H1 (cell line): ENCODE measurements at places on chromosomes 7 and 10. TPM values are rescaled to one million over a fixed set of nuclear protein-coding genes. Genes with fewer than 3 reads are reported as not detected.

The DMTF1 gene
- polyA plus RNA-seq: 70.7 and 115 TPM in 2 replicates

The SFTPA1 gene
- polyA plus RNA-seq: not detected in 2 replicates

The PAX4 gene
- polyA plus RNA-seq: 0.11 and 0.20 TPM in 2 replicates

The NEURL1 gene
- polyA plus RNA-seq: 0.52 and 0.54 TPM in 2 replicates

The EVX1 gene
- polyA plus RNA-seq: 0.02 TPM in 1 of 2 replicates, not detected in the other

GRCh38 chr7:111672901-111673300 is 110.6 kb upstream of the IMMP2L start:
- no peak overlapping the region for H3K4me3 ChIP-seq
- no peaks in the 10 kb centered on the region for H3K36me3 ChIP-seq
- DNase-seq: no peak
- H3K4me1 ChIP-seq: no peaks in the 10 kb centered on the region
- H3K27me3 ChIP-seq: no peaks in the 10 kb centered on the region

GRCh38 chr10:13352519-13352918 is 4.4 kb upstream of the SEPHS1 start:
- H3K4me1 ChIP-seq: peaks cover 33% of the 10 kb centered on the region
- no peaks in the 10 kb centered on the region for H3K36me3 ChIP-seq
- peak; percentile 34 for DNase-seq

GRCh38 chr10:58175990-58176900 is 91.4 kb downstream of the IPMK start:
- H3K27ac ChIP-seq: no peak overlapping the region
- no peaks in the 10 kb centered on the region for H3K27me3 ChIP-seq
- no peaks in the 10 kb centered on the region for H3K4me1 ChIP-seq
- DNase-seq: no peak
- H3K36me3 ChIP-seq: no peaks in the 10 kb centered on the region
- no peak overlapping the region for H3K4me3 ChIP-seq

DNA sequence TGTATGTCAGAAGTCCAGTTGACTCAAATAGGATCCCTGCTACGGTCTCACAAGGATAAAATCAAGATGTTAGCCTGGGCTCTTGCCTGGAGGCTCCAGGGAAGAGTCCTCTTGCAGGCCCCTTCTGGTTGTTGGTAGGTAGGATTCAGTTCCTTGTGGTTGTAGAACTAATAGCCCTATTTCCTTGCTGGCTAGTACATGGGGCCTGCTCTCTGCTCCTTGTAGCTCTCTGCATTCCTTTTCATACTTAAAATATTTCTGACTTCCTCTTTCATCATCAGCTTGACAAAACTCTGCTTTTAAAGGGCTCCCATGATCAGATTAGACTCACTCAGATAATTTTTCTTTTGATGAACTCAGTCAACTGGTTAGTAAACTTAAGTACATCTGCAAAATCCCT is 756.7 kb downstream of the GATA3 start:
- no peaks in the 10 kb centered on the region for H3K36me3 ChIP-seq
- no peaks in the 10 kb centered on the region for H3K27me3 ChIP-seq
- no peaks in the 10 kb centered on the region for H3K4me1 ChIP-seq

DNA sequence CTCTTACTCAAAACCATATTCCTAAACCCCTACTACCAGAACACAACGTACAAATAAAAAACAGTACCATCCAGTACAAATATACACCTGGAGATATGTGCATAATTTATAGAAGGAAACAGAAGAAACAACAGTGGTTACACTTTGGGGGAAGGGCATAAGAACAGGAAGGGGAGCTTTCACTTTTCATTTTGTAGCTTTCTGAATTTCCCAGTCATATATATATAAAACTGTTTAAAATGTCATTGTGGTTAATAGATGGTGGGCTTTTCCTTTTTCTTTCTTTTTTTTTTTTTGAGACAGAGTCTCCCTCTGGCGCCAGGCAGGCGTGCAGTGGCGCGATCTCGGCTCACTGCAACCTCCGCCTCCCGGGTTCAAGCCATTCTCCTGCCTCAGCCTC is 47.2 kb downstream of the MALSU1 start:
- H3K27me3 ChIP-seq: no peaks in the 10 kb centered on the region
- peaks cover 93% of the 10 kb centered on the region for H3K36me3 ChIP-seq
- H3K4me1 ChIP-seq: peaks cover 3% of the 10 kb centered on the region; the same call in 1 of the 2 replicates

- no peaks in the 10 kb centered on the region for H3K27me3 ChIP-seq
- H3K36me3 ChIP-seq: peaks cover 5% of the 10 kb centered on the region; the same call in 1 of the 2 replicates
- no peak for DNase-seq
These were observed 447 bp upstream of the GPAM start for GRCh38 chr10:112184052-112184371.

DNA sequence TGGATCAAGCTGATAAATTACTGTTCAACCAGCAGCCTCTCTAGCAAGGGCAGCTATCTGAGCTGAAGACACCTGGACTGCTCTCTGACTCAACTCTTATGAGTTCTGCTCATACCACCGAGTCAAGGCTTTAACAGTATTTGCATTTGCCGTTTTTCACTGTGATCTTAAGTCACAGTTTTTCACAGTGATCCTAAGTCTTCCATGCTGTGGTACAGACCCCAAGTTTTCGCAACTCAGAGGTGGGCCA is 31.3 kb downstream of the PIP4K2A start:
- peaks cover 9% of the 10 kb centered on the region; the same call in 1 of the 2 replicates for H3K4me1 ChIP-seq
- no peak overlapping the region for H3K27ac ChIP-seq
- no peaks in the 10 kb centered on the region for H3K27me3 ChIP-seq
- H3K36me3 ChIP-seq: no peaks in the 10 kb centered on the region
- DNase-seq: no peak

DNA sequence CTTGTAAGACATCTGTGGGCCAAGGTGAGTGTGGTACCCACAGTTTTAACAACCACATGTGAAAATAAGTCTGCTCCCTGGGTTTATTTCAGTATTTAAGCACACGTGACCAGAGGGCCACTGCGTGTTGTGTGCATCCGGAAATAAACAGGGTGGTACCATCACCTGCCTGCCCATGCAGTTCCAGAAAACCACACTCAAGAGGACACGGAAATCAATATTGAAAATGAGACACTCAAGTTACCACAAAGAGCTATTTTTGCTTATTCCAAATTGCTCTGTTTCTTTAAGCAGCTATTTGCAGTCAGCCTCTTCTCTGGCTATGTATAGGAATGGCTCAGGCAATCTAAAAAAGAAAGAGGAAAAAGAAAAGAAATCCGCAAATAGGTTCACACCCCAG is 71.8 kb upstream of the LOXL4 start:
- H3K36me3 ChIP-seq: no peaks in the 10 kb centered on the region
- no peaks in the 10 kb centered on the region for H3K27me3 ChIP-seq
- no peaks in the 10 kb centered on the region for H3K4me1 ChIP-seq

- no peak for DNase-seq
- no peaks in the 10 kb centered on the region for H3K36me3 ChIP-seq
- H3K4me3 ChIP-seq: no peak overlapping the region
- no peaks in the 10 kb centered on the region for H3K27me3 ChIP-seq
These were observed 16.0 kb downstream of the GRIFIN start for GRCh38 chr7:2460188-2460587.

GRCh38 chr10:96840841-96841518 is 8.9 kb downstream of the LCOR start:
- no peaks in the 10 kb centered on the region for H3K36me3 ChIP-seq
- H3K4me3 ChIP-seq: no peak overlapping the region
- DNase-seq: no peak
- no peaks in the 10 kb centered on the region; the same call in 1 of the 2 replicates for H3K4me1 ChIP-seq

GRCh38 chr7:124201768-124202349 is 169.0 kb upstream of the TMEM229A start:
- H3K4me1 ChIP-seq: no peaks in the 10 kb centered on the region
- H3K27me3 ChIP-seq: no peaks in the 10 kb centered on the region
- H3K4me3 ChIP-seq: no peak overlapping the region
- H3K27ac ChIP-seq: no peak overlapping the region
- no peak for DNase-seq
- no peaks in the 10 kb centered on the region for H3K36me3 ChIP-seq

GRCh38 chr7:51080622-51081269 is 235.9 kb downstream of the COBL start:
- peak; percentile 79 for DNase-seq
- no peak overlapping the region for H3K4me3 ChIP-seq
- peaks cover 12% of the 10 kb centered on the region for H3K4me1 ChIP-seq
- peaks cover 3% of the 10 kb centered on the region; the same call in 1 of the 2 replicates for H3K36me3 ChIP-seq
- H3K27ac ChIP-seq: peak overlapping the region; percentile 90

DNA sequence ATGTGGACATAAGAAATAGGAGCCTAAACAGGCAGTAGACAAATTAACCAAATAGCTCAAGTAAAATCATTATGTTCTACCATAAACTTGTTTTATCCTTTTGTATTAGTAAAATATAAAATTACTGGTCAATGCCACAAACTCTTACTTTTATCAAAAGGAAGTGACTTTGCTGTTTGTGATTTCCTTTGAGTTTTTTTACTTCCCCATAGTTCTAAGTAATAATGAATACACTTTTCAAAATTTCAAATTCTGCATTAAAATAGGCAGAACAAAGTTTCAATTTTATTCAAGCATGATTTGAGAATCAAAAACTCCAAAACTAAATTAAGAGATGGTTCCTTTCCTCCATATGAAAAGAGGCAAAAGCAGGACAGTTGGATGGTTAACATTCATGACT is 139.7 kb upstream of the ABCB5 start:
- H3K4me1 ChIP-seq: no peaks in the 10 kb centered on the region
- H3K27me3 ChIP-seq: no peaks in the 10 kb centered on the region
- H3K36me3 ChIP-seq: no peaks in the 10 kb centered on the region
- no peak overlapping the region for H3K27ac ChIP-seq
- DNase-seq: no peak

DNA sequence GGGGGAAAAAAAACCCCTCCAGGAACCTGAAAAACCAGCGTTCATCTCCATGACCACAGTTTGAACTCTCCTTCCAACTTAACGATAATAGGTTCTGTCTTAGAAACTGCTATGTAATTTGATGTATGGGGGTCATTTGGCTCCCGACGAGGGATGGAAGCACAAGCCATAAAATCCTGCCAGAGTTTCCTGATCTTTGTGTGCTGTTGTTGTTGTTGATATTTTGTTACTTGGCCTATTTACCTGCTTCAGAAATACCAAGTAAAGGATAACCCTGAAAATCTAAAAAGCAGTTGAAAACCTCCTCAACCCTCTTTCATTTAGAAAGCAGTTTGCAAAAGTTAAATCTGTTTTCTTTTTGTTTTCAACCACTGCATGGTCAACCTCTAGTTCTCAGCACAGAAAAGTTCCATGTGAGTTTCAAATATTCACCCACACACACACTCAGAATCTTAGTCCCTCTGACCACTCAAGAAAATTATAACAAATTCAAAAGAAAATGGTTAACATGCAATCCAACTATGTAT is 9.3 kb upstream of the HOXA2 start:
- H3K27me3 ChIP-seq: peaks cover 96% of the 10 kb centered on the region
- no peak overlapping the region for H3K4me3 ChIP-seq
- DNase-seq: no peak
- no peaks in the 10 kb centered on the region for H3K36me3 ChIP-seq

DNA sequence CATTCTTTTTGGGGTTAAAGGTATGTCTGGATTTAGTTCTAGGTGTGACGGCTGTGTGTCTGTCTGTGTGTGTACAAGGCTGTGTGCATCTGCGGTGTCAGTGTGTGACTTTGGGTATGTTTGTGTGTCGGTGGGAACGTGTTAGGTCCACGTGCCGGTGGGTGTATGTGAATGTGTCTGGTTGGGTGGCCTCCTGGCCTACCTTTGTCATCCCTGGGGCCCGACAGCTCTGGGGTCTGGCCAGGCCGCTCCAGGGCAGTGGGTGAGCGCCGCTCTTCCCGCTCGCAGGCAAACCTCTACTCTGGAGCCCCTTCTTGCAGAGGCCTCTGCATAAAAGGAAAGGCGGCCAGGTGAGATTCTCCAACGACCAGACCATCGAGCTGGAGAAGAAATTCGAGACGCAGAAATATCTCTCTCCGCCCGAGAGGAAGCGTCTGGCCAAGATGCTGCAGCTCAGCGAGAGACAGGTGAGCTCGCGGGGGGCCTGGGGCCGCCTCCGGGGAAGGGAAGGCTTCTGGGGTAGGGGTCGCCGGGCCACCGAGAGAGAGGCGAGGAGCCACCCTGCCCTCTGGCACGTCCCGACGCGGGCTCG is 2.4 kb downstream of the HHEX start:
- H3K4me3 ChIP-seq: peak overlapping the region; percentile 68
- DNase-seq: no peak
- no peak overlapping the region for H3K27ac ChIP-seq

- no peak for DNase-seq
- H3K4me3 ChIP-seq: no peak overlapping the region
- H3K27me3 ChIP-seq: no peaks in the 10 kb centered on the region
- H3K4me1 ChIP-seq: peaks cover 1% of the 10 kb centered on the region
These were observed 71.5 kb downstream of the CYTH3 start for GRCh38 chr7:6200971-6201370.

GRCh38 chr7:159237022-159237653 is 92.5 kb upstream of the VIPR2 start:
- no peak overlapping the region for H3K27ac ChIP-seq
- H3K4me1 ChIP-seq: no peaks in the 10 kb centered on the region
- H3K36me3 ChIP-seq: no peaks in the 10 kb centered on the region
- H3K4me3 ChIP-seq: no peak overlapping the region
- DNase-seq: no peak

GRCh38 chr10:75941223-75941801 is 509.9 kb downstream of the LRMDA start:
- H3K27me3 ChIP-seq: no peaks in the 10 kb centered on the region
- DNase-seq: no peak
- H3K27ac ChIP-seq: no peak overlapping the region
- no peaks in the 10 kb centered on the region for H3K36me3 ChIP-seq

DNA sequence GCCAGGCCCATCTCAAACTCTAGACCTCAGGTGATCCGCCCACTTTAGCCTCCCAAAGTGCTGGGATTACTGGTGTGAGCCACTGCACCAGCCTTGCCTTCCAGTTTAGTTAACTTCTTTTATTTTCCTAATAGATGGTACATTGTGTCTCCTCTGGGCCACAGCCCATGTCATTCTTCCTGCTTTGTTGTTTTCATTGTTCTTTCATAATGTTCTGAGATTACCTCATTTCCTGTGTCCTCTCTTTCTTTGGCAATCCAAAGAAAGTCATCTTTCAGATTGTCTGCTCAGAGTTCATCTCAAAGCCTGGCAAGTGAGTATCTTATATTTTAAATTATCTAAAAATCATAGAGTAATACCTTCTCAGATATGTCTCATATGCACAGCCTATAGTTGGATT is at the start of gene OLAH:
Gene OLAH (plus strand): TSS at position 270 of the 400 bp plus-strand sequence. CDS start 3,346 bp downstream, outside the sequence.
- no peak within 1 kb of the TSS for H3K27ac ChIP-seq
- H3K4me3 ChIP-seq: no peak within 1 kb of the TSS
- no peaks in the 10 kb centered on the region for H3K36me3 ChIP-seq
- no peak for DNase-seq

GRCh38 chr10:123389520-123389919 is 235.3 kb downstream of the BUB3 start:
- no peaks in the 10 kb centered on the region; the same call in 1 of the 2 replicates for H3K36me3 ChIP-seq
- H3K27ac ChIP-seq: no peak overlapping the region
- no peaks in the 10 kb centered on the region for H3K4me1 ChIP-seq
- no peak for DNase-seq
- no peaks in the 10 kb centered on the region for H3K27me3 ChIP-seq

- no peaks in the 10 kb centered on the region for H3K36me3 ChIP-seq
- no peak for DNase-seq
- H3K4me1 ChIP-seq: peaks cover 3% of the 10 kb centered on the region
- no peaks in the 10 kb centered on the region for H3K27me3 ChIP-seq
- H3K27ac ChIP-seq: no peak overlapping the region
- H3K4me3 ChIP-seq: no peak overlapping the region
These were observed 16.2 kb downstream of the RBP3 start for GRCh38 chr10:47364366-47364765.
